ENCODE measurements at places on chromosomes 4 and X.
A peak's percentile ranks its signal among the peaks of the same experiment; 100 is the strongest.

GRCh38 chrX:16138108-16138427 lies 14.7 kb downstream of the GRPR start:
- no peak for DNase-seq

- no peak for DNase-seq
Measured at GRCh38 chrX:22136711-22137110, 104.6 kb downstream of the PHEX start.

DNA sequence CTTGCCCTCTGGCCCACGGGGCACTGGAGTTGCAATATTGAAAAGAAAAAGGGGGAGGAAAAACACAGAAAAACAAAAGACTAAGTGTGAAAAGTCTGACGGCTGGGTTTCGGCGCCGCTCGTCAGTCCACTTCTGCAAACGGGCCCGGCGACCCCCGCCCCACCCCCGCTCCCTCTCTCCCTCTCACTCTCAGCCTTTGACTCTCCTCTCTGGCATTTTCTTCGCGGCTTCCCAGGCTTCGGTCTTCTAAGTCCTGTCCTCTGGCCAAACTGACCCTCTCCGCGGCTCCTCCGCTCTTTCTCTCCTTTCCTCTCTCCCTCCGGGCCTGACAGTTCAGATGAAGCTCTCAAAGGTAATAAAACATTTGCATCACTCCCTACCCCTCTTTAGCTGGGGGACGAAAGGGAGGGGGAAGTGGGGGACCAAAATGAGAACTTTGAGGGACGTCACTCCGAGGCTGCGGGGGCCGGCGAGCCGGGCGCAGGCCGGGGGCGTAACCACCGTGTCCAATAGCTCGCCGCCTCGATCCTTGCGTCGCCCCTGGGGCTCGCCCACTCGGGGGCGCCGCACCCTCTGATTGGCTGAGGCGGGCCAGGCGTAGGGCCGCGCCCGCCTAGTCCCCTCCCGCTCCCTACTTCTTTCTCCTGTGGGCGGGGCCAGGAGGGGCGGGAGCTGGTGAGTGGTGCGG lies at the start of gene NKX6-1:
NKX6-1 (minus strand) TSS at position 358 of the 689 bp plus-strand sequence. CDS start 1,064 bp downstream, outside the sequence.
- no peak for DNase-seq

GRCh38 chrX:134373736-134374135 lies 86.2 kb upstream of the HPRT1 start:
- no peak for DNase-seq

DNA sequence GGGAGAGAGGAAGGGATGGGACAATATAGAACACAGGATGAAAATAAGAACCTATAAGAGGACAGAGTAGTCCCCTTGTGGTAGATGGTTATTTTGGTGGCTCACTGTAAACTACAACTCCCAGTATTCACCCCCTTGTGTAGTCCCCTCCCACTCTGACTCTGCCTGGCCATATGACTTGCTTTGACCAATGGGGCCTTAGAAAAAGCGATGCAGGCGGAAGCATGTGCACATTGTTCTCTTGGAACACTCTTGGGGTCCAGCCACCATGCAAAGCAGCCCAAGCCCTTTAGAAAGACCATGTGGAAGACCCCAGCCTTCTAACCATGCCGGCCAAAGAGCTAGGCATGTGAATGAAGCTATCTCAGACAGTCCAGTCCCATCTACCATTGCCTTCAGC lies 415.0 kb downstream of the BCOR start:
- no peak for DNase-seq

- DNase-seq, result no peak
Measured at GRCh38 chr4:71445811-71446210, 107.0 kb downstream of the SLC4A4 start.

GRCh38 chr4:185235119-185235842 lies 25.9 kb downstream of the SNX25 start:
- DNase-seq, result no peak

- no peak for DNase-seq
Measured at GRCh38 chrX:1576201-1576992, 15.0 kb upstream of the AKAP17A start.

DNA sequence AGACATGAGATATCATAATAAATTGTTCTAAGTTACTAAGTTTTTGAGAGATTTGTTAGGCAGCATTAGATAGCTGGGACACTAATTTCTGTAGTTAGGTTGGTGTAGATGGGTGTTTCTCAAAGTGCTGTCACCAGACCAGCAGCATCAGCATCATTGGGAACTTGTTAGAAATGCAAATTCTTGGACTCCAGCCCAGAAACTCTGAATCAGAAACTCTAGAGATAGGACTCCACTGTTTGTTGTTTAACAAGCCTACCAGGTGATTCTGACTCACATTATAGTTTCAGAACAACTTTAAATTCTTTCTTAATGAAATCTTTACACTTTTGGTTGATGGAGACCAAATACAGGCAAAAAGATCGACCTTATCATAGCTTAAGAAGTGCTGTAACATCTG lies 173.7 kb downstream of the PABPC4L start:
- no peak for DNase-seq

- DNase-seq, result no peak
Measured at GRCh38 chr4:152448854-152449253, 87.0 kb downstream of the FBXW7 start.

- DNase-seq, result no peak
Measured at GRCh38 chr4:16123356-16124084, 39.7 kb upstream of the PROM1 start.

DNA sequence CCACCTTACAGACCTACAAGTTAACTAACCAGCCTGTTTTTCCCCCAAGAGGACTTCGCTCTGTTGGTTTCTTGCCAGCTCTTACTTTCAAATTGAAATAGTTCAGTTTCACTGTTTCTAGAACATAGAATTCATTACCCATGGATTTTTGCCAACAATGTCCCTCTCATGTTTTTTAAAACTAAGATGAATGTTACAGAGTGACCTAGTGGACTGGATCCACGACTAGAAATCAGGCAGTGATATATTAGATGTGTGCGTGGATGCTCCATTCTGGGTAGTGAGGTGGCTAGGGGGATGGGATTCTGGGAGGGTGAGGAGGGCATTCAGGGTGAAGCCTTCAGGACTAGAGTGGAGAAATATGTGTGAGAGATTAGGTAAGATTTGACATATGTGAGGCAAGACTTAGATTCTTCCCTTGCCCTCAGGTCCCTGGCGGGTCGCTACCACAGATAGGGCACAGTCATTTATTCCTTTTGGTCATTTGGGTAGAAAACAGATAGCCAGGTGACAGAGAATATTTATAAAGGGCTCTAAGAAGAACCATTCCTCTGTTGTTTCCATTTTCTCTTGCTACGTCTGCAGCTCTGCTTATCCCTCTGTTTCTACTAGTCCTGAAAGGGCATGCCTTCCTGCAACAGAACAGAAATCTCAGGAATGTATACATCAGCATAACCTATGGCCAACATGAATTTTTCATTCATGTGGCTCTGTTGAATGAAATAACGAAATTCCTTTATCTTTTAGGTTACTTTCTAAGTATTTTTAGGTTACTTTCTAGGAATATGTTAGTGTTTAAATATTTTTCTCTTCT lies 15.4 kb upstream of the JADE1 start:
- DNase-seq, result no peak

DNA sequence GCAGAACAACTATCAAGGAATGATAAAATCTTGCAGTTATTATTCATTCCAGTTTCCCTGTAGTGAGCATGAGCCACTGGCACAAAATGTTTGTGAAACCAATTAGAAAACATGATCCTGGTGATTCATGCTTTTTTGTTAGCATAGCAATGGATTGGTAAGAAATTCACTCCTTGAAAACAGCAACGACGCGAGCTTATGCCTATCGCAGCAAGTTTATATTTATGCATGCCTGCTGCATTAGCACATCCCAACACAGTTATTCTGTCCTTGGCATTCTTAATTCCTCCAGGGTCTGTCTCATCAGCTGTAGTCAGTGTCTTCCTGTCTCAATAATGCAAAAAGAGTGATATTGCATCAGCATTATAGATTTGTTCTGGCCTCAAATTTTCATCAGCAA lies 975.9 kb downstream of the STIM2 start:
- no peak for DNase-seq

DNA sequence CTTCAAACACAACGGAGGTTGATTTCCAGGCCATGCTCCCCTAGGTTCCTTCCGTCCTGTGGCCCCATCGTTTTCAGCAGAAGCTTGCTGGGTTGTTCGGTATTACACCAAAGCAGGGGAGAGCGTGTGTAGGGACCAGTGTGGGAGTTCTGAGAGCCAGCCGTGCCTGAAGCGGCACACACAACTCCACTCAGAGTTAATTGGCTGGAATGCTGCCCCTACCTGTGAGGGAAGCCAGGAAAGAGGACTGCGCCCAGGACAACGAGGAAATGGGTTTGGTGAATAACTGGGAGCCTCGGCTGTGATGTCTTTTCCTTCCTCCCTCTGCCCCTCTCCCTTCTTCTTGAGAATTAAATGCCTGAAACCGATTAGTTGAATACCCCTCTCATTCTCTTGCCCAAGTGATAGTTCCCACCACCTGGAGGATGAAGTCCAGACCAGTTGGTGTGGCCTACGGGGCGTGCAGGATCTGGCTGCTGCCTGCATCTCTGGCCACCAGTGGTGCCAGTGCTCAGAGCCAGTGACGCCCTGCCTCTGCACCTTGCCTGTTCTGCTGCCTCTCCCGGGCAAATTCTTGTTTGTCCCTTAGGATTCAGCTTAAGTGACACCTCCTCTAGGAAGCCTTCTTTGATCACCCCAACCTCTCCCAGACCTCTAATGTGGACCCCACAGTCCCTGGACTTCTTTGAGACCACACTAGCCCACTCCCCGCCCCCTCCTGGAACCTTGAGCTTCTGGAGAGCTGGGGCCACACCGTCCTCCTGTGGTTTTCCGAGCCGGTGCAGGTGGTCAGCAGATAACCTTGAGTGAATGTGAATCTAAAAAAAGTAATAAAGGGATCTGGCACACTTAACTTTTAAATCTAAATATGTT lies 33.6 kb downstream of the TBC1D14 start:
- no peak for DNase-seq

GRCh38 chr4:7867701-7868435 lies 71.8 kb downstream of the AFAP1 start:
- DNase-seq, result no peak

- no peak for DNase-seq
Measured at GRCh38 chrX:14690553-14690952, 161.2 kb downstream of the GLRA2 start.

DNA sequence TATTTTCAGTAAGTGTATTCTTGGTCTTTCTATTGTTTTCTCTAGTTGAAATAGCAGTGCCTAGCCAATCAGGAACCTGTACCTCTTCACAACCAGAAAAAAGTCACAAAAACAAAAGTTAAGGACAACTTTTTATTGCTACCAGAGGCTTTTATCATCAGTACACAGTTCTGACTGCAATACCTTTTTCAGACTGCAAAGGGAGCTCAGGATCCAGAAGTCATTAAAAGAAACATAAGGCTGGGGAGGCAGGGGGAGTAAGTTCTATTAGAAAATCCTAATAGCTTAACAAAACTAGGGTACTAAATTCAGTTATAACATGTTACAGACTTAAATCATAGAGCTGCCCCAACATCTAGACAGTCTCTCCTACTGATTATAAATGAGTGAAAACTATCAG lies 28.8 kb downstream of the CCNI start:
- no peak for DNase-seq

- no peak for DNase-seq
Measured at GRCh38 chr4:39614487-39615162, 24.0 kb downstream of the SMIM14 start.

- DNase-seq, result no peak
Measured at GRCh38 chrX:53122013-53122412, 28.1 kb downstream of the KANTR start.

- no peak for DNase-seq
Measured at GRCh38 chr4:7442574-7443162, 7.9 kb upstream of the PSAPL1 start.

DNA sequence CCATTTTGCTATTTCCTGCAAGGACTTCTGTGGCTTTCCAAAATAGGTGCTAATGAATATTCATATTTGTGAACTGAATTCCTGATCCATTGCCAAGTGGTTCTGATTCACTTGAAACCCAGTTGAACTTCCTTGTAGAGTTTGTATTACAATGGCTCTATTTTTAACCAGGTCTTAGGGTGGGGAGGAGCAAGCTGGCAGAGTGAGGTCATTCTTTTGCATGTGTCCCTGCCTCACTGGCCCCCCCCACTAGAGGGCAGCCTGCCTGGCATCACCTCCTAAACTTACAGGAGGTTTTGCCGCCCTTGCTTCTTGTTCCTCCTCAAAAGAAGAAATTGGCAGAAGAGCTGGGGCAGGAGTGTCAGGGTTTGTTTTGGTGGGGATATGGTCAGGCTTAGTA lies 10.5 kb downstream of the PTTG2 start:
- DNase-seq, result no peak

DNA sequence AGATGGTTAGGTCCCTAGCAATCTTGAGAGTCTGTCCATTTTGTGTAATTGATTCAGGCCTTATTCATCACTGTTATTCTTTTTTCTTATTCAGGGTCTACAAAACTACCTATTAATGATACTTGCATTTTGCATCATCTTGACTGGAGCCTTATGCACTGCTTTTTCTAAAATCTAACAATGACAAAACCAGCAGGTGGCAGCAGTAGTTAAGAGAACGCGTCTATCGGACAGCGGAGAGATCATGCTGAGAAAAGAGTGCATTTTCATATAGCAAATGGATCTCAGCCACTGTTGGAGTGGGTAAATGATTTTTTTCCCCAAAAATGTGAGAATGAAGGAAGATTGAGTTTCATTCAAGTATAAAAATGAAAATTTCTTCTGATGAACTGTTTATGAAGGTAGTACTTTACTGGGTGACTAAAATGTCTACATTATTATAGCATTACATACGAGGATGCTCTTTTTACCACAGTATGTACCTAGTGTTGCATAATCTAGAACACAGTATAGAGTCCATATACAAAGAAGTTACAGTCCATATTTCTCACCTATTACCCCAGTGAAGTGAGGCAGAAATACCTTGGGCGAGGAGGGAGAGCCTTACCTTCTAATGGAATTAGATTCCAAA lies 43.2 kb downstream of the TMEM144 start:
- peak; percentile 32 for DNase-seq

GRCh38 chrX:36575670-36576069 lies 432.5 kb upstream of the FAM47C start:
- DNase-seq, result no peak

GRCh38 chr4:152430507-152430906 lies 105.4 kb downstream of the FBXW7 start:
- no peak for DNase-seq

GRCh38 chrX:18206657-18207056 lies 14.0 kb downstream of the BEND2 start:
- DNase-seq, result no peak

GRCh38 chr4:8538076-8538702 lies 42.0 kb upstream of the GPR78 start:
- DNase-seq, result no peak

- no peak for DNase-seq
Measured at GRCh38 chr4:180101348-180102083, 2141.7 kb upstream of the TENM3 start.

- no peak for DNase-seq
Measured at GRCh38 chr4:10703156-10703555, 18.6 kb upstream of the CLNK start.

DNA sequence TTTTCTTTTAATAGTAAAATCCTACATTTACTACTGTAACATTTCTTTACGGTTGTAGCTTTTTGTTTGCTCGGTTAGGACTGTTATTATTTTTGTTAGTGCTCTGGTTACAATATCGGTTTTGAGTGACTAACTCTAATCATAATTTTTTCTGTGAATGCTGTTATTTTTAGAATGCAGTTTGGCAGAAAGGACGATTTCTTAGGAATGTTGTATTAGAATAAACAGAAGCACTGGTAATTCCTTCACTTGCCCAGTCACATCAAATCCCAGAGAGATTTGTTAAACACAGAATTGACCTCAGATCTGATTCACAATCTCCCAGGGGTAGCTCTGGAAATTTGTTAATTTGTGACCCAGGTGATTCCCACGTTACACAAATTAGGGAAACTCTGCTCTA lies 21.7 kb downstream of the DDIT4L start:
- DNase-seq, result no peak

GRCh38 chrX:2262668-2263055 lies 238.1 kb downstream of the DHRSX start:
- no peak for DNase-seq
